ENCODE measurements at places on chromosomes 11 and 22.

DNA sequence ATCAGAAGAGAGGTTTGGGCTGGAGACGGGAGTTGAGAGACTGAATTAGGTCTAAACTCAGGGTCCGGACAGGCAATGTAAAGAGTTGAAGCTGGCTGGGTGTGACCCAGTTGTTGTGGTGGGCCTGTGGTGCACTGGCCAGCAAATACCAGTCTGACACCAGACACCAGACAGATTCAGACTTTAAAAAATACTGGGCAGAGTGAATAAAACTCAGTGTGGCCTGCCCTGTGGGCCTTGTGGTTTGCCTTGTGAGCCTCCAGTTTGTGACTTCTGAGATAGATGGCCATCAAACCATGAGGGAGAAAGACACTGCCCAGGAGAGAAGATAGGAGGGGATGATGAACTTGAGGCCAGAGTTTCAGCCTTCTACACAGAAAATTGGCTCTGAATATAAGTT, 25.8 kb downstream of the RCN1 start:
- DNase-seq: no peak

DNA sequence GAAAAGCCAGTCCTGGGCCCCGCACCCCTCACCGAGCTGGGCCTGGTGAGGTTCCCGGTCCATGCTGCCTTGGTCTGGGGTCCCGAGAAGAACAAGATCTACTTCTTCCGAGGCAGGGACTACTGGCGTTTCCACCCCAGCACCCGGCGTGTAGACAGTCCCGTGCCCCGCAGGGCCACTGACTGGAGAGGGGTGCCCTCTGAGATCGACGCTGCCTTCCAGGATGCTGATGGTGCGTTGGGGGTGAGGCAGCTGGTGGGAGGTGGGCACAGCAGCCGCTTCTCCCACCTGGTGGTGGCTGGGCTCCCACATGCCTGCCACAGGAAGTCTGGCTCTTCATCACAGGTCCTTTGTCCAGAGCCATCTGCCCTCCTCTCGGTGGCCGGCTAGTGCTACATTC, 4.5 kb upstream of the SMARCB1 start:
- DNase-seq: no peak

DNA sequence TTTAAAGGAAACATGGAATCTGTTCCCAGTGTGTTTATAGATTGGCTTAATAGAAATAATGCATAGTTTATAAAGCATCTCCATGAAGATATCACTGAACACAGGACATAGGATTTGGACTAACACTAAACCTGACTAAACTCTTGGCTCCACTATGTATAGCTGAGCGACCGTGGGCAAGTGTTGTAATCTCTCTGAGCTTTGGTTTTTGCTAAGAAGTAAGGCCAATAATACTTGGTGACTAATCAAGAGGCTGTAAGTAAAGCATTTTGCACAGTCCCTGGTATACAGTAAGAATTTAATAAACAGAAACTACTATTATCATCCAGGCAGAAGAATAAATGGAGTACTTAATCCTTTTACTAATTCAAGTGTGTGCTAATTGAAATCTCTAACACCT, 125.5 kb upstream of the MTMR2 start:
- DNase-seq: no peak

DNA sequence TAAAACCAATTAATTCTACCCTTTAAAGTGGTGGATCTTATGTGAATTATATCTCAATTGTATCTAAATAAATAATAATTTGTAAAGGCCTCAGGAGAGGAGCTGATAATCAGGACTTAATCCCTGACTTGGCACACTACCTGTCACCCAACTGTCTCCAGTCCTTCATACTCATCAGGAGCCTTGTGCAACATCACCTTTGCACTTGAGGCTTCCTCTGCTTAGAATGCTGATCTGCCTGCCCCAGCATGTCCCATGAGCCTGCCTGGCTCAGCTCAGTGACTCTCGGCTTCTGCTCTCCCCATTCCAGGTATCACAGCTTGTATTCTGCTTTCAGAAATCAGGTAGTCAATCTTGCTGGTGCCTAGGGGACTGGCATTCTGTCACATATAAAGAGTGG, 43.9 kb upstream of the PRODH start:
- DNase-seq: no peak

- no peak for DNase-seq
Measured at GRCh38 chr11:93267383-93267782, 63.2 kb upstream of the DEUP1 start.

GRCh38 chr11:43947815-43948214, 5.4 kb downstream of the C11orf96 start:
- DNase-seq: no peak

DNA sequence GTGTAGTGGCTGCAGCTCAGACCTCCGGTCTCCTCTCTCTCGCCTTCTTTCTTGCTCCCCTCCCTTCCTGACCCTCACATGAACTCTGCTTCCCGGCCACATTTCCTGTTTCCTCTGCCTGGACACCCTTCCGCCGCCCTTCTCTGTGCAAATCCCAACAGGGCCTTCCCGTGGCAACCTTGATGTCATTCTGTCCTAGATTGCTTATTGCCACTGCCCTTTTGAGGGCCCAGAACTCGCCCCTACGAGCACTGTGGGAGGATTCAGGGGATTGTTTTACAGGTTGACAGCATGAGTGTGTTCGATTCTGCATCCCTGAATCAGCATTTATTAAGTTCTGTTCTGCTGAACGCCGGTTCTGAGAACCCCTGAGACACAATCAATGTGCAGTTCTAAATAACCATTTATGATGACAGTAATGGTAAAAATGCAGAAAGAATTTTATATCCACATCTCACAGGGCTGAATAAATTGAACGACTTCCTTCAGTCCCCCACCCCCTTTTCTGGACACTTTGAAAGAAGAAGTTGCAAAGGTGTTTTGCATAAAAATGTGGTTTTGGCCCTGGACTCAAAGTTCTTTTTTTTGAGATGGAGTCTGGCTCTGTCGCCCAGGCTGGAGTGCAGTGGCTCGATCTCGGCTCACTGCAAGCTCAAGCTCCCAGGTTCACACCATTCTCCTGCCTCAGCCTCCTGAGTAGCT, 6.4 kb downstream of the BATF2 start:
- peak; percentile 33 for DNase-seq

GRCh38 chr11:36187622-36188021, 101.6 kb downstream of the COMMD9 start:
- DNase-seq: no peak

DNA sequence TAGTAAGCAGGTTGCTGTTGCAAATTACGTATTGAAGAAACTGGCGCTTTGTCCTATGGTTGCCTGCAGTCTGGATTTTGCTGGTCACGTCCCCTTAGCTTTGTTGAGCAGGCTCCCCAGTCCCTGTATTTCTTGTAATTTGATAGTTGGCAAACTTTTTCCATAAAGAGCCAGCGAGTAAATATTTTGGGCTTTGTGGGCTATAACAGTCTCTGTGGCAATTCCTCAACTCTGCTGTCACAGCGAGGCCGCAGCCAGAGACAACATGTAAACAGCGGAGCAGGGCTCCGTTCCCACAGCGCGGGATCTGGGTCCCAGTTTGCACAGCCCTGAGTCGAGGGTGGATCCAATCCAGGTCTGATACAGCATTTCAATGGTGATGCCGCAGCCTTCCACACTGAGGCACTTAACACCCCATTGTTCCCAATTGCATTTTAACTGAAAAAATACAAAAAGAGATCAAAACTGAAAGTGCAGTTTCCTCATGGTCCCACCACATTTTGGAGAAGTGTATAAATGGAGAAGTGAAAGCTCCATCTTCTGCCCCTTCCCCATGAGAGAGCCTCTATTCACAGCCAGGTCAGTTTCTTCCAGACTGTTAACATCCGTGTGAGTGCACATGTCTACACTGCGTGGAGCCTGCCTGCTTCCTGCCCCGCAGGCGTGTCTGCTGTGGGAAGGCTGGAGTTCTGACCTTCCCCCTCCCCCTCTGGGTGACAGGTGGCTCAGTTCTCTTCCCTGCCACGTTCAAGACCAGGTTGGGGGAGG, 89.1 kb downstream of the RPS6KA4 start:
- no peak for DNase-seq

DNA sequence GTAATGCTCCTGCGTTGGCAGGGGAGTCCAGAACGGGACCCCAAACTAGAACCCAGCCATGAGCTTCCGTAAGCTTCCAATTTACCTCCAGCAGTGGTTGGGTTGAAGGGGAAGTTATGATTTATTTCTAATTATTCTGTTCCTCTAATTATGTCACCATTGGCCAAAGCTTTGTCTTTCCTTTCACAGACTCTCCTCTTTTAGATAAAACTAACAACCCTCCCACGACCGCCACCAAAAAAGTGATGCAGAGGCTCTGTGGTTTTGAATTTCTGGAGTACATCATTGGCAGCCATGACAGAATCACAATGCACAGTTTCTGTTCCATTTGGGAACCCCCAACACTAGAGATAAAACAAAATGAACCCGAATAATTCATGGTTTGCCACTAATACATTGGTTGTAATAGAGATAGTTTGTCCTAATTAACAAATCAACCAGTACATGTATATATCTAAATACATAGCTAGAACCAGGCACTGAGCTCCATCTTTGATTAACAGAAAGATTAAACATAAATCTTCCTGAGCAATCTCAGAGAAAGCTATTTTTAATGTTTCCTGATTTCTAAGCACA, 64.3 kb downstream of the ETS1 start:
- DNase-seq: no peak

- DNase-seq: no peak
Measured at GRCh38 chr11:67312187-67313021, 9.1 kb downstream of the SSH3 start.

DNA sequence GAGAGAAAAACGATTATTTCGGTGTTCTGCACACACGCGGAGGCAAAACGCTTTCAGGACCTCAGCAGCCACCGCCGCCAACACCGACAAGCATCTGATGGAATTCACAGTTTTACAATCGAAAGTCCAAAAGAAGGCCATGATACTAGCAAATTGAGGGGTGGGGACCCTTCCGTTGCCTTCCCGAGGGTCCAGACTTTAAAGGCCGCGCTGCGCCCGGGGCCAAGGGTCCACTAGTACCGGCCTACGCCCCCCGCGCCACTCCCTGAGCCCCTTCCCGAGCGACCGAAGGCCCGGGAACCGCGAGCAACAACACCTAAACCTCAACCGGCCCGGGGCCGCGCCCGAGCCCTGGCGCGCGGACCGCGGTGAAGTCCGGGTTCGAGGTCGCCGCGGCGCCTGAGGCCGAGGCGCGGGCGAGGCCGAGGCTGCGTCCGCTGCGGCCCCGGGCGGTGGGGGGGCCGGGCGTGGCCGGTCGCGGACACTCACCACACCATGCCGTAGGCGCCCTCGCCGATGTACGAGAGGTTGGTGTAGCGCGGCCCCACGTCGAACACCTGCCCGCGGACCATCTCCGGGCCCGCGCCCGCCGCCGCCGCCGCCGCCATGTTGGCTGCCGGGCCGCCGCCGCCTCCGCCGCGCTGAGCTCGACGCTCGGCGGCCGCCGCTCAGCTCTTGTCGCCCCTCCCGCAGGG, 465 bp downstream of the MAPK1 start:
- no peak for DNase-seq

DNA sequence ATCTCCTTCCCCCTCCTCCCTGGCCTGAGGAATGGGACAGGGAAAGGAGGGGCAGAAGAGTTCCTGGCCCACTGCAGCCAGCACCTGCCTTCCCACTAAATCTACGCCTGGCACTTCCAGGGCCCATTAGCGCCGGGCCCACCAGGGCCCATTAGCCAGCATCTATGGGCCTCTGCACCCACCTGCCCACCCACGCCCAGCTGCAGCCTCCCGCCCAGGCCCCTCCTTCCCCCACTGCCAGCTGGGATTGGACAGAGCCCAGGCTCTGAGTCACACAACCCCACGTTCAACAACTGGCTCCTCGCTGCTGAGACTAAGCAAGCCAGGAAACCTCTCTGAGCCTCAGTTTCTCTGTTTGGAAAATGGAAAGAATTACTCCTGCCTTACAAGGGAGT, 48.7 kb downstream of the CYTH4 start:
- DNase-seq: no peak
